ENCODE measurements at places on chromosomes 13 and 19. TPM values are rescaled to one million over a fixed set of nuclear protein-coding genes. Genes with fewer than 3 reads are reported as not detected.

GJB2 gene
- total RNA-seq: 1.5 TPM

DNA sequence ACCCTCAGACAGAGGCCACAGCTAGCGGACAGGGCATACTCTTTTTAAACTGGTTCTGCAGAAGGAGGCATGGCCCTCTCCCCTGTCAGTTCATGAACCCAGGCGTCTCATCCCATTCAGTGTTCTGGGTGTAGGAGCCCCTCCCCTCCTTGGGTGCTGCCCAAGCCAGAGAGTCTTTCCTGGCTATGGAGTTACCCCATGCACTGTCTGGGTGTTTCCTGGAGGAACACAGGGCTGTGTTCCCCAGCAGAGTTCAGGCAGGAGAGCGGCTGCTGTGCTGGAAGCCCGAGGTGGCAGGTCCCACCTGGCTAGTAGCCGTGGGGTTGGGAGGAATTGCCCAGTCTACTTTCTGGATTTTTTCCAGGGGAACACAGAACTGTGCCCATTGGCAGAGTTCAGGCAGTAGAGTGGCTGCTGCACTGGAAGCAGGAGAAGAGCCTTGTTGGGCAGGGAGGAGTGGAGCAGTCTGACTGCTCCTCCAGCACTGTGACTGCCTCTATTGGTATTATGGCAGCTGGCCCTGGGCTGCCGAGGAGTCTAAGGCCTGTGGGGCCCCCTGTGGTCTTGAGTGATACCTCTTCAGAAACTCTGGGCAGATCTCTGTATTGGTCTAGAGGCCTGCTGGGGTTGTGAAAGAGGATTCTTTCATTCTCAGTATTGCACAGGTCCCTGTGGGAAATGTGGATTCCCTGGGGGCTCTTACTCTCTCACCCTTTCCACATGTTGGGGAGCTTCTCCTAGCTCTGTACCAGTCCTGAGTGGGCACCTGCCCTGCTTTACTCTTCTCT is 168.3 kb downstream of the PCDH20 start:
- DNase-seq: no peak

- DNase-seq: no peak
Measured at GRCh38 chr19:15181394-15181793, 19.4 kb downstream of the NOTCH3 start.

DNA sequence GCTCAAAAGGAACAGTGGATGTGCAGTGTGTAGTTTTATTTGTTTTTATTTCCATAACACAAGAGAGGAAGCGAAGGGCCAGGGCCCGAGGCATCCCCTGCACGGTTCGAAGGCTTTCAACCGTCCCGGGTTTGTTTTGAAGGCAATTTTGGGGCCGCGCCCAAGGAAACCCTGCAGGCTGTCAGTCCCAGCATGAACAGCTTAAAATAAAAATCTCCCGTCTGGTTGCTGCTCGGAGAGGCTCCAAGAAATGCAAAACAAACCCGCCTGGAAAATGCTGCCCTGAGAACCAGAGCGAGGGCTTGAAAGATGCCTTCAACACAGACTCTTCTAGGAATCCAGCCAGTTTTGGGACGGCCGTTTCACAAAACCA is 16.0 kb downstream of the LSM4 start:
- no peak for DNase-seq

- DNase-seq: no peak
Measured at GRCh38 chr13:95386370-95386769, 85.1 kb upstream of the ABCC4 start.

PLK5 gene
- not detected for total RNA-seq

CD79A gene
- 14.8 TPM for total RNA-seq

GRCh38 chr19:19451429-19452242 is 46.2 kb downstream of the GATAD2A start:
- DNase-seq: peak; percentile 52

DNA sequence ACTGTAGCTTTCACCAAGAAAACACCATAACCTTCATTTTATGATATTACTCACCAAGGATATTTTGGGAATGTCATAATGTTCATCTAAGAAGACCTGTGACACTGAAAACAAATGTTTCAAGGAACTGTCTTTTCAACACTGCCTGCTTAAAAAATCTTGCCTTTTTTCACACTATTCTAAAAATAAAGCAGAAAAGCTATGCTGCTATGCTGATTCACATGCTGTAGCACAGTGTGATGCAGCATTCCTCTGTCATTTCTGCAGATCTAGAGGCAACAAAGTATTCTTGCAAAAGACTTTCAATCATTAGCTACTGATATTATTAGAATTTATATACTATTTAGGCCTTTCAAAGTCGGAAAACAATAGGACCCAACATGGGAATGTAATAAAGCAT is 525.7 kb downstream of the UQCRFS1 start:
- DNase-seq: no peak

DNA sequence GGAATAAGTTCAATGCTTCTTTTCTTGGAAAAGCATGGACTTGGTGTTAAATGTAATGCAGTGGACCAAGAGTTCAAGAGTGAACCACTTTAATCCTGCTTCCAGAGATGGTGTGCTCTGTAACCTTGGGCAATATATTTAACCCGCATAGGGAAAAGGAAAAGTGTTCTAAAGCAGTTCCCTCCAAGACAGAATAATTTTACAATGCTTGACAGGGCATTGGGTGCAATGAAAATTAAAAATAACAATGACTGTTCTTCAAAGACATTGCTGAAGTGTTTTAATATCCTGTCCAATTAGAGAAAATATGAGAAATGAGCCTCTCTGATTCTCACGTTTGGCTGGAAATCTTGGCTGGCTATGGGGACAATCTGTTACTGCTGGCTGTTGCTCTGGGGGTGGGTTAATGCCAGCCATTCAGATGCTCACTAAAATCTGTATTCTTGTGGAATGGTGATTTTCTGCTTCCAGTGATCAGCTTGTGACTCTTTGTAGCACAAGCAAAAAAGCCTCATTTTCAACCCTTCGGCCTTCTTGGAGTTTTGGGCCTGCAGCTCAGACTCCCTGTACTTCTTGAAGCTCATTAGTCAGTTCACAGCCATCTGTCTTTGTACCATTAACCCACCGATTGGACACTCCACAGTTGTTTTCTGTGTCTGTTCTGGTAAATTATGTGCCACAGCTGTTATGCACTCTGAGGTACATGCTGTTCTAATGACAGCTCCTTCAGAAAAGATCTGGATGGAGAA is 310.6 kb downstream of the LMO7 start:
- peak; percentile 38 for DNase-seq

DNA sequence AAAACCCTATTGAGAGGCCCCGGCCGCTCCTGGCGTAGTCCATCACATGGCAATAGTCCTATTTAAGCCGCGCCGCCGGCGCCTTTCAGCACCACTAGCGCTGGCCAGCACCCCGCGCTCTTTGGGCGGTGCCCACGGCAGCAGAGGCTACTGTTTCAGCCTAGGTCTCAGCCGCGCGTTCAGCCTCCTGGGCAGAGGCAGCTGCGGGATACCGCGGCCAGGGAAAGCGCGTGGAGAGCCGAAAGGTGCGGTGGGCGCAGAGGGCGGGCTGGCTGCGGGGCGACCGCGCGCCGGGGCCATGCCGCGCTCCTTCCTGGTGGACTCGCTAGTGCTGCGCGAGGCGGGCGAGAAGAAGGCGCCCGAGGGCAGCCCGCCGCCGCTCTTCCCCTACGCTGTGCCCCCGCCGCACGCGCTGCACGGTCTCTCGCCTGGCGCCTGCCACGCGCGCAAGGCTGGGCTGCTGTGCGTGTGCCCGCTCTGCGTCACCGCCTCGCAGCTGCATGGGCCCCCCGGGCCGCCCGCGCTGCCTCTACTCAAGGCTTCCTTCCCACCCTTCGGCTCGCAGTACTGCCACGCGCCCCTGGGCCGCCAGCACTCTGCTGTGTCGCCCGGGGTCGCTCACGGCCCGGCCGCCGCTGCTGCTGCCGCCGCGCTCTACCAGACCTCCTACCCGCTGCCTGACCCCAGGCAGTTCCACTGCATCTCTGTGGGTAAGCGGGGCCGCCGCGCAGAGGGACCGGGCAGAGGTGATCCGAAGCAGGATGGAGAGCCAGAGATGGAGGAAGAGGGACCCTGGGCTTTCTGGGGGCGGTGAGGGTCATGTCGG is at the start of gene GSX1:
Gene GSX1, plus strand, starts transcription at position 91 of the 826 bp plus-strand sequence. Its CDS starts 208 bp downstream, at position 299.
- DNase-seq: peak; percentile 84

DNA sequence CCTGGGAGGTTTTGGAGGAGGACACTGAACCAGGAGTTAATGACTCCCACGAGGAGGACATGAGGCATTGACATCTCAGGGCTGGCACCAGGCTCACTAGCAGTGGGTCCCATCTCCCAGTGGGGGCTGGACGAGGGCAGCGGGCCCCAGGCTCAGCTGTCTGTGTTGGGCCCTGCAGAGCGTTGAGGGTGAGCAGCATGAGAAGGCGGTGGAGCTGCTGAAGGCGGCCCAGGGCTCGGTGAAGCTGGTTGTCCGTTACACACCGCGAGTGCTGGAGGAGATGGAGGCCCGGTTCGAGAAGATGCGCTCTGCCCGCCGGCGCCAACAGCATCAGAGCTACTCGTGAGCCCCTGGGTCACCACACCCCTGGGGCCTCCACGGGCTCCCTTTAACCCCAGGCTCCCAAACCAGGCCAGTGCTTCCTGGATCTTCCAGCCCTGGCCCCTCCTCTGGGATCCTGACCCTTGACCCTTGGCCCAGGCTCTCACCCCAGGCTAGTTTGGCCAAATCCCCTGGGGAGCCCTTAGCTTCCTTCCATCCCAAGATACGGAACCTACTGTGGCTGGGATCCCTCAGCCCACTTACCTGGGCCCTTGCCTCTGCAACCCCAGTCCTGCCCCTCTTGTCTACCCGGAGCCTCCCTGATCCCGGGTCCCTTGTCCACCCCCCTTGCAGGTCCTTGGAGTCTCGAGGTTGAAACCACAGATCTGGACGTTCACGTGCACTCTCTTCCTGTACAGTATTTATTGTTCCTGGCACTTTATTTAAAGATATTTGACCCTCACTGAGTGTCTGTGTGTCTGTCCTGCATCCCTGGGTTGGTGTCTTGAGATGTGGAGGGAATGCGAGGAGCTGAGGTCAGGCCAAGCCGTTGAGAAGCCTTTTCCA is 1.0 kb downstream of the C19orf73 start:
- DNase-seq: no peak

GRCh38 chr19:43798546-43799409 is 3.5 kb downstream of the LYPD5 start:
- peak; percentile 35 for DNase-seq

PRR19 gene
- total RNA-seq: 0.23 TPM

FGF9 gene
- total RNA-seq: 1.3 TPM

SBNO2 gene
- total RNA-seq: 128 TPM
